ENCODE measurements at places on chromosomes 13 and 19. TPM values are rescaled to one million over a fixed set of nuclear protein-coding genes. Genes with fewer than 3 reads are reported as not detected.

The TMC4 gene
- 1.4 TPM for total RNA-seq

The S1PR4 gene
- total RNA-seq, result not detected

The SHISA2 gene
- total RNA-seq, result 0.28 TPM

The CD37 gene
- not detected for total RNA-seq

The PDE4C gene
- total RNA-seq, result 4.2 TPM

The BTBD2 gene
- total RNA-seq, result 37.5 TPM

The LRRC25 gene
- under 0.01 TPM for total RNA-seq

The PRR12 gene
- total RNA-seq, result 1.3 TPM

The KIR2DL1 gene
- total RNA-seq, result not detected

The KCNN4 gene
- total RNA-seq, result 4.5 TPM

The IGFL1 gene
- not detected for total RNA-seq

The DPF1 gene
- total RNA-seq, result 0.28 TPM

The LRRC63 gene
- total RNA-seq, result 0.28 TPM

The CEACAM20 gene
- not detected for total RNA-seq

The RXFP2 gene
- total RNA-seq, result not detected

The KIR3DL2 gene
- total RNA-seq, result not detected

The ZNF575 gene
- total RNA-seq, result 0.28 TPM

The UHRF1 gene
- total RNA-seq, result 7.0 TPM

The WASF3 gene
- 20.0 TPM for total RNA-seq

The SPRED3 gene
- 3.3 TPM for total RNA-seq

The ZNF793 gene
- total RNA-seq, result 3.4 TPM

The ZNF66 gene
- 1.4 TPM for total RNA-seq

The LSM7 gene
- total RNA-seq, result 121 TPM

The ZSCAN1 gene
- not detected for total RNA-seq

The KCTD4 gene
- 0.38 TPM for total RNA-seq

The SKA3 gene
- total RNA-seq, result 12.3 TPM

The GIPR gene
- 0.38 TPM for total RNA-seq

The AP1M1 gene
- total RNA-seq, result 56.4 TPM

The ZNF566 gene
- 8.4 TPM for total RNA-seq

The PLIN4 gene
- total RNA-seq, result not detected

The ZNF543 gene
- 9.2 TPM for total RNA-seq

The ZNF324B gene
- 10.0 TPM for total RNA-seq

The SF3A2 gene
- total RNA-seq, result 22.6 TPM

The EFNB2 gene
- 1.2 TPM for total RNA-seq

The CACNG8 gene
- 1.5 TPM for total RNA-seq

The FFAR1 gene
- not detected for total RNA-seq

The PSG3 gene
- not detected for total RNA-seq

The PLVAP gene
- total RNA-seq, result 0.19 TPM

The FUT1 gene
- total RNA-seq, result 0.58 TPM

The CIC gene
- 14.2 TPM for total RNA-seq

The ATP4B gene
- total RNA-seq, result not detected

The C13orf42 gene
- total RNA-seq, result not detected

The ZBTB7A gene
- 15.8 TPM for total RNA-seq
